Stimulated activated CD4-positive, alpha-beta T cell treated with anti-CD3 and anti-CD28 coated beads, Interleukin-12 subunit alpha, Interleukin-12 subunit beta, amount 100 ng/mL, for 48 hours (primary cell): ENCODE measurements at places on chromosomes 12 and 14.

GRCh38 chr12:110093631-110094311 lies 30.4 kb upstream of the IFT81 start:
- no peak for DNase-seq

DNA sequence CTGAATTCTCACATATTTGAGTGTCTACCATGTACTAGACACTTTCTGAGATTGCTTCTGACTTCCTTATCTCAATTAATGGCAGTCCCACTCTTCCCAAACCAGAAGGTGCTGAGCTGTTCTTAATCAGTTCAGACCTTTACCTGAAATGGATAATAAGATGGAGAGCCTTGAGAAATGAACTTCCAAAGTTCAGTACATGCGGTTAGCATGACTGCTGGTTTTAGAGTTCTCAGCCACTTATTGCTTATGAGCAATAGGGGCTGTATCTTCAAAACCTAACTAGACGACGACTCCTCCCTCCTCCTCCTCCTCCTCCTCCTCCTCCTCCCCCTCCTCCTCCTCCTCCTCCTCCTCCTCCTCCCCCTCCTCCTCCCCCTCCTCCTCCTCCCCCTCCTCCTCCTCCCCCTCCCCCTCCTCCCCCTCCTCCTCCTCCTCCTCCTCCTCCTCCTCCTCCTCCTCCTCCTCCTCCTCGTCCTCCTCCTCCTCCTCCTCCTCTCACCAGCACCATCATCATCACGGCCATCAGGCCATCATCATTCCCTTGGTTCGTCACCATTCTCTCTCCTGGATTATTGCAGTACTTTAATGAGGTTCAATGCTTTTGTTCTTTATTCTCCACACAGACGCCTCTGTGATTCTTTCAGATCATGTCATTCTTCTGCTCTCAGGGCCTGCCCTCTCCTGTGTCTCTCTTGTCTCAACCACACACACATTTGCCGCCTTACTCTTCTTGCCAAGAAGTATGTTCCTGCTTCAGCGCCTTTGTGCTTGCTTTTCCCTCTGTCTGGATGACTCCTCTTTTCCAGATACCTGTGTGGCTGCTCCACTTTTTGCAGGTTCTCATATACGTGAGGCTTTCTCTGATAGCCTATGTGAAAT lies 2.7 kb downstream of the PCNX1 start:
- no peak for DNase-seq

- DNase-seq = no peak
These were observed 19.5 kb upstream of the GAS2L3 start for GRCh38 chr12:100553936-100554335.

- DNase-seq = no peak
These were observed 72.3 kb upstream of the TMX1 start for GRCh38 chr14:51167587-51168214.

- DNase-seq = no peak
These were observed 8.1 kb upstream of the NAA30 start for GRCh38 chr14:57382283-57382682.

DNA sequence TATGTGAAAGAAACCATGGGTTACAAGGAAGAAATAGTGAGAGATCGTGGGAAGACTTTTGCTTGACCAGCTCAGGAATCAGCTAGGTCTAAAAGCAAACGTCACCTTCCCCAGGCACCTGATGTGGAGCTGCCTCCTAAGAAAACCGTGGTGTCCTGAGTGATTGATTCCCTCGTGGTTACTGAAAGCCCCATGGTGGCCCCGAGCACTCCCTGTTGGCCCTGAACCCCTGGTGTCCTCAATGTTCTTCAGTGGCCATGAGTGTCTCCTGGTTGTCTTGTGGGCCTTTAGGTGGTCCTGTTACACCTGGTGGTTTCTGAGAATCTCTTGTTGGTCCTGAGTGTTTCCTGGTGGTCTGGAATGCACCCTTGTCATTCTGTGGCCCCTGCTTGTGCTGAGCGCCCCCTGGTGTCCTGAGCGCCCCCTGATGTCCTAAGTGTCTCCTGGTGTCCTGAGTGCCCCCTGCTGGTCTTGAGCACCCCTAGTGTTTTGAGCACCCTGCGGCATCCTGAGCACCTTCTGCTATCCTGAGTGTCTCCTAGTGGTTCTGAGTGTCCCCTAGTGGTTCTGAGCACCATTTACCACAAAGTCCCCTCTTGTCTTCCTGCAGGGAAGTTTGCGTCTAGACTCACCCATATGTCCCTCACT lies 518.7 kb downstream of the TMEM121 start:
- peak; percentile 88 for DNase-seq

DNA sequence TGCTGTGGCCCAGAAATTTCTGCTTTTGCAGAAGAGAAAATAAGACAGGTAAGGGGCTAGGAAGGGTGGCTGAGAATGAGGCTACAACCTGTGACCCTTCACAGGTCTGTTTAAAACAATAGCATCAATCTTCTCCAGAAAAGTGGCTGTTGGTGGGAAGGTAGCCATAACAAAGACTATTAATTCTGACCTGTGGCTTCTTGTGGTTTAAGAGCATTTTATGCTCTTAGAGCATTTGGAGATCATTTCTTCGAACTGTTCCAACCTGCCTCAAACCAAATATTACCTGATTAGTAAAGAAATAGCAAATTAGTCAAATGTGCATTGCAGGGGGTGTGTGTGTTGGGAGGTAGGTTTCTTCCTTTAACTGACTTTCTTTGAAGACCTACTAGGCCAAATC lies 15.2 kb upstream of the TCP11L2 start:
- no peak for DNase-seq
